Neural crest cell (in vitro differentiated cells): ENCODE measurements at places on chromosomes 6 and 20. TPM values are rescaled to one million over a fixed set of nuclear protein-coding genes. Genes with fewer than 3 reads are reported as not detected.

The RAET1L gene
- not detected in 2 replicates for total RNA-seq

- no peak for DNase-seq
Observed at GRCh38 chr6:163311830-163312229, 102.7 kb upstream of the QKI start.

DNA sequence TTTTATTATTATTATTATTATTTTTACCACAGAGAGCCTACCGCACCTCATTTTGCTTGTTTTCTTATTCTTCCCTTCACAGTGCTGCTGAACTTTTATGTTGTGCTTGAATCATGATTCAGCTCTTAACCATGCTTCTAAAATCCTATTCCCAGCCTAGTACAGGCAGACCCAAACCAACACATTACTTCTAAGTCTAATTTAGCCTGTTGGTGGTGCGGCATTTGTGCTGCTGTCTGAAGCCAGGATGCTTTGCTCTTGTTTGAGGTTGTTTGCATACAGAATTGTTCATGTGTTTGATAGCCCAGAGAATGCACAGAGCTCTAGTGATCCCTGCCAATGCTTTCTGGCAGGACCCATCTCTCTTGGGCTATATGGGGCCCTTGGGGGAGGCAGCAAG lies 213.5 kb upstream of the KCNG1 start:
- DNase-seq: no peak

The ULBP2 gene
- total RNA-seq: 0.23 and 0.30 TPM in 2 replicates

DNA sequence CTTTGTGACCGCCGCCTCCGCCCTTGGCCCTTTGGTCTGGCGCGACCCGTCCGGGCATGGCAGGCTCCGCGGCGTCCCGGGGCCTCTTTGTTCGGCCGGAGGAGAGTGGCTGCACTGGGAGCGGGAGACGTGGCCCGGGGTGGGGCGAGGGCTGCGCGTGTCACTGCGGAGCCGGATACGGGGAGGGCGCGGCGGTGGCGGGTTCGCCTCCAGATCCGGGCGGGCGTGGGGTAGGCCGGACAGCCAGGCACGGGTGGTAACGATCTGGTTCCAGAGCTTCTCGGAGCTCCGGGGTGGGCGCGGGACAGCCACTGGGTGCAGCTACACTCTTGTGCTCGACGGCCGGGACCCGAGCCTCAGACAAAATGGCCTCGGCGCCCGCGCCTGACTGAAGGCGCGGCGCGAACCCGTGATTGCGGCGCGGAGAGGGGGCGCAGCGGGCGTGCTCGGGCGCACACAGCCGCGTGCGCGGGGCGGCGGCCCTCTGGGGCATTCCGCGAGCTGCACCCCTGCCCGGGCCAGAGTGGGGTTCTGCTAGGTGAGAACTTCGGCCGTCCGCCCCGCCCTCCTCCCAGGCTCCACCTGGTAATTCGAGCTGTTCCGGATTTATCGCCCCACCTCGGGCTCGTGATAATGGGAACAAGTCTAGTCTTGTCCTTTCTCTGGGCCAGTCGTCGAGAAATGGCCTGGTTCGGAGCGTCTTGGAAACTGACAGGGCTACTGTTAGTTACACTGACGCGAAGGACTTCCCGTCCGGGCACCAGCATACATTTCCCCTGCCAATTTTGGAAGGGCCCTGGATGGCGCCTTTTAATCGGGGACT lies 1.0 kb downstream of the LOC128125822 start:
- DNase-seq: peak; percentile 46
